ENCODE measurements at places on chromosomes 1 and 21. TPM values are rescaled to one million over a fixed set of nuclear protein-coding genes. Genes with fewer than 3 reads are reported as not detected.

Gene GPR52
- total RNA-seq: 0.43 TPM

Gene CCDC190
- 0.14 TPM for total RNA-seq

Gene FLG
- total RNA-seq: 0.02 TPM

Gene KCNT2
- total RNA-seq: 4.1 TPM

Gene YTHDF2
- total RNA-seq: 93.9 TPM

Gene CDK11A
- 47.0 TPM for total RNA-seq

Gene GPR37L1
- total RNA-seq: 0.24 TPM

DNA sequence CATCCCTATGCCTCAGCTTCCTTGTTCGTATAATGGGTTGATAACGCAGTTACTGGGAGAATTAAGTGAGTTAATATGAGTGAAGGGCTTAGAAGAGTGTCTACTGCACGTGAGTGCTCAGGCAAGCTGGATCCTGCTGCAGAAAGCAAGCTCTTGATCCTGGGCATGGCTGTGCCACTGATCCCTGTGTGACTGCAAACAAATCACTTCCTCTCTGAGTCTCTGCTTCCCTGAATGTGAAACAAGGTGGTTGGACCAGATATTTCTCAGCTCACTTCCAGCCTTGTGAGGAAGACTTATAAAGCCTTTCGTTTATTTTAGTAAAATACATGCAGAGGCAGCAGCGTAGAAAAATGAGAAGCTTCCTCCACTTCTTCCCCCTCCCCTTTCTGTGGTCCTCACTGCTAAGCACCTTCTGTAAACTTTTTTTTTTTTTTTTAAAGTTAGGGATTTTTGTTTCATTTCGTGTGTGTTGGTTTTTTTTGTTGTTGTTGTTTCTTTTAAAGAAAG lies 13.8 kb downstream of the PSEN2 start:
- H3K4me3 ChIP-seq: no peak overlapping the region
- H3K27me3 ChIP-seq: no peaks in the 10 kb centered on the region
- H3K4me1 ChIP-seq: peaks cover 22% of the 10 kb centered on the region
- DNase-seq: no peak
- no peak overlapping the region for H3K27ac ChIP-seq
- peaks cover 10% of the 10 kb centered on the region for H3K36me3 ChIP-seq

- H3K27ac ChIP-seq: no peak overlapping the region
- no peak overlapping the region for H3K4me3 ChIP-seq
- no peaks in the 10 kb centered on the region for H3K27me3 ChIP-seq
- no peak for DNase-seq
- no peaks in the 10 kb centered on the region for H3K36me3 ChIP-seq
These were observed 6.6 kb upstream of the MED18 start for GRCh38 chr1:28322194-28322593.

- H3K4me3 ChIP-seq: no peak overlapping the region
- no peaks in the 10 kb centered on the region for H3K36me3 ChIP-seq
- no peak for DNase-seq
- H3K27me3 ChIP-seq: peaks cover 4% of the 10 kb centered on the region
- H3K27ac ChIP-seq: no peak overlapping the region
These were observed 213.8 kb downstream of the PLA2G4A start for GRCh38 chr1:187042538-187042937.

GRCh38 chr1:27666791-27667254 lies 5.2 kb downstream of the IFI6 start:
- H3K4me1 ChIP-seq: peaks cover 26% of the 10 kb centered on the region
- H3K27ac ChIP-seq: no peak overlapping the region
- H3K4me3 ChIP-seq: no peak overlapping the region
- H3K36me3 ChIP-seq: no peaks in the 10 kb centered on the region

DNA sequence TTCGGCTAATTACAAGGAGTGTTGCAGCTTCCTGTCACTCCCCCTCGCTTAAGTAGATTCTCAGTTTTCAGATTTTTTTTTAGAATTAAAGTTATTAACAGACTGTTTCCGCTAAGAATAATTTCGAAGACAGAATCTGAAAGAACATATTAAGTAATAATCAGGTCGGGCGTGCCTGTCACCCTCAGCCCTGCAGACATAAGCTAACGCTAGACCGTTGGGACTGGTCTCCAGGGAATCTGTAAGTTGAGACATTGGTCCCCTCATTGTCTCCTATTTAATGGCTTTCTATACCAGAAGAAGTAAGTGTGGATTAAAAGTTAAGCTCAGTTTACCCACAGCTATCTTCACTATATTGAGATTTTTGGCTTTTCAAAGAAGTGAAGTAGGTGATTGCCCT lies 14.5 kb downstream of the NMNAT1 start:
- no peaks in the 10 kb centered on the region for H3K4me1 ChIP-seq
- no peak overlapping the region for H3K27ac ChIP-seq
- no peaks in the 10 kb centered on the region for H3K36me3 ChIP-seq

DNA sequence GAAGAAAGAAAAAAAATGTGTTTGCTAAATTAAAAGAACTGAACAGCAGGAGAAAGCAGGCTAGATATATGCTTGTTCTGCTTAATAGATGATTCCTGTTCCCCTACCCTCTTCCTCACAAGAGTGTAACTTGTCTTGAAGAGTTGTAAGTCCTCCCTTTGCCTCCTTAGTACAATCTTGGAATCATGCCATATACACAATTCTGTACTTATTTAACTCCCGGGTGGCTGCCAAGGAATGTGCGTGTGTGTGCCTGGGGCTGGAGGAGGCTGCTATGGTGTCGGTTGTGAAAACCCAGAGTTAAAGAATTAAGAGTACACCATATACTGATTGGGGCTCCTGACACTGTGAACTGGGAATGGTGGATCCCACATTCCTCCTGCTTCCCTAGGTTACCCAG lies 194.2 kb downstream of the SIPA1L2 start:
- no peak for DNase-seq
- H3K27ac ChIP-seq: peak overlapping the region; percentile 17
- peak overlapping the region; percentile 33 for H3K4me3 ChIP-seq
- peaks cover 50% of the 10 kb centered on the region for H3K4me1 ChIP-seq
- no peaks in the 10 kb centered on the region for H3K27me3 ChIP-seq
- H3K36me3 ChIP-seq: peaks cover 68% of the 10 kb centered on the region

- H3K27me3 ChIP-seq: peaks cover 3% of the 10 kb centered on the region
- peaks cover 16% of the 10 kb centered on the region for H3K4me1 ChIP-seq
- H3K4me3 ChIP-seq: no peak overlapping the region
- H3K27ac ChIP-seq: no peak overlapping the region
- DNase-seq: no peak
These were observed 25.4 kb upstream of the NPL start for GRCh38 chr1:182764029-182764727.

GRCh38 chr1:47184822-47185677 lies 4.8 kb downstream of the PDZK1IP1 start:
- no peaks in the 10 kb centered on the region for H3K36me3 ChIP-seq
- H3K4me1 ChIP-seq: no peaks in the 10 kb centered on the region
- peak; percentile 55 for DNase-seq
- no peak overlapping the region for H3K27ac ChIP-seq
- no peak overlapping the region for H3K4me3 ChIP-seq
- peaks cover 27% of the 10 kb centered on the region for H3K27me3 ChIP-seq

DNA sequence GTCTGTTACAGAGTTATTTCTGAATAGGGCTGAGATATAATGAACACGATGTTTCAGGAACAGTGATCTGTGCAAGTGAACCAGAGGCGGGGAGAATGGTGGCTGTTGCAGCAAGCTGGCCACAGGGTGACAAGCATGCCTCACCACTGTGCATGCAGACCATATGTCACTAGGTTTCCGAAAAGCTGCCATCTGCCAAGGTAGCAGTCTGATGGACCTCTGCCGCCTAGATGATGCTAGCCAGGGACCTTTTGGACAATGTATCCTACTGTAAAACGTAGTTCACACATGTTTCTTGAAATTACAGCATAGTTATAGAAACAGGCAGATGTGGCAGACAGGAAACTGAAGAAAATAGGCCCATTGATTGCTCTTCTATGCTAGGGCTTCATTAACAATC lies 204.2 kb upstream of the RRP15 start:
- no peaks in the 10 kb centered on the region for H3K36me3 ChIP-seq
- no peak overlapping the region for H3K4me3 ChIP-seq
- peaks cover 9% of the 10 kb centered on the region for H3K4me1 ChIP-seq
- no peak overlapping the region for H3K27ac ChIP-seq

GRCh38 chr1:193418745-193419058 lies 232.3 kb upstream of the B3GALT2 start:
- H3K27ac ChIP-seq: no peak overlapping the region
- no peak overlapping the region for H3K4me3 ChIP-seq
- no peaks in the 10 kb centered on the region for H3K27me3 ChIP-seq

- no peaks in the 10 kb centered on the region for H3K27me3 ChIP-seq
- no peak overlapping the region for H3K4me3 ChIP-seq
- no peak overlapping the region for H3K27ac ChIP-seq
- no peaks in the 10 kb centered on the region for H3K4me1 ChIP-seq
- DNase-seq: no peak
These were observed 1646.5 kb downstream of the MRPL39 start for GRCh38 chr21:23960769-23961168.

DNA sequence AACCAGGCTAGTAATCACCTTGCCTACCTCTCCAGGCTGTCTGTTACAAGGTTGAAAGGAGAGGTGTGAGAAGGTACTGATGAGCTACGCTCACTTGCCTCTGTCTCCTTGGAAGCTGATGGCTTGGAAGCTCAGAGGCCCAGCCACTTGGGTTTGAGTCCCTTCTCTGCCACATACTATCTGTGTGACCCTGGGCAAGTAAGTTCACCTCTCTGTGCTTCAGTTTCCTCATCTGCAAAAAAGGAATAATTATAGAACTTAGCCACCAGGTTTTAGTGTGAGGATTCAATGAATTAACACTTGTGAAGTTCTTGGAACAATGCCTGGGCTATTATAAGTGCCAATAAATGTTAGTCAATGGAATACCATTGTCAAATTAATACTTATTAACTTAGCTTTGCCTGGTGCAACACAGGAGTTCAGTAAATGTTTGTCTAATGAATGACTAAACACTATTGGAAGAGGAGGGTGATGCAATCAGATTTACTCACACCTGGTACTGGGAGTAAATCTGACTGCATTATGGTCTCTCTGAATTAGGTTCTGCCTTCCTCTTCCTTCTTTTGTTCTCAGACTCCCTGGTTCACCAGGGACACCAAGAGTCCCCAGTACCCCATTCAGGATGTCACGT lies 55.5 kb downstream of the TRABD2B start:
- peaks cover 26% of the 10 kb centered on the region for H3K27me3 ChIP-seq
- peaks cover 9% of the 10 kb centered on the region for H3K4me1 ChIP-seq

DNA sequence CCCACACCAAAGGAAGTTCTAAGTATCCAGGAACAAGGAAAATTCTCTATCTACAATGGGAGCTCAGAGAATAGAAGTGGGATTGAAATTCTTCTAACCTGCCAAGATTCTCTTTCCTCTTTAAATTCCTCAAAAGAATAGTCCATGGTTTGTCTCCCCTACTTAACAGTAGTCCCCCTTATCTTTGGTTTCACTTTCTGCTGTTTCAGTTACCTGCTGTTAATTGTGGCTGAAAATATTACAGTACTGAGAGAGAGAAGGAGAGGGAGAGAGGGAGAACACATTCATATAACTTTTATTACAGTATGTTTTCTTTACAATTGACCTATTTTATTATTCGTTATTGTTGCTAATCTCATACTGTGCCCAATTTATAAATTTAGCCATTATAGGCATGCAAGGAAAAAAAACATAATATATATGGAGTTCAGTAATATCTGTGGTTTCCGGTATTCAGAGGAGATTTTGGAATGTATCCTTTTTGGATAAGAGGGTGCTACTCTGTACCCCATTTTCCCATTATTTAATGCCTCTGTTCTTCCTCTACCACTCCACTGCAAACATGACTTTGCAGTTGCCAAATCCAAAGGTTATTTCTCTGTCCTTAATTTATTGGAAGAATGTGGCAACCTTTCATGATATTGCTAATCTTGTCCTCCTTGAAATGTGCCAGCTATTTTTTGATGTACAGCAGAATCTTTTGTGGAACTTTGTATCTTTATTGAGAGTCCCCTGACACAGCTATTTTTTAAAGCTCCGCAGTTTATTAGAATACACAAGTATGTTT lies 68.0 kb downstream of the USP25 start:
- DNase-seq: no peak
- no peak overlapping the region for H3K27ac ChIP-seq
- H3K36me3 ChIP-seq: peaks cover 37% of the 10 kb centered on the region
- no peaks in the 10 kb centered on the region for H3K27me3 ChIP-seq

- no peak overlapping the region for H3K4me3 ChIP-seq
- no peak overlapping the region for H3K27ac ChIP-seq
- DNase-seq: no peak
- H3K27me3 ChIP-seq: no peaks in the 10 kb centered on the region
- peaks cover 10% of the 10 kb centered on the region for H3K4me1 ChIP-seq
These were observed 27.3 kb downstream of the TMEM200B start for GRCh38 chr1:29096231-29096886.

DNA sequence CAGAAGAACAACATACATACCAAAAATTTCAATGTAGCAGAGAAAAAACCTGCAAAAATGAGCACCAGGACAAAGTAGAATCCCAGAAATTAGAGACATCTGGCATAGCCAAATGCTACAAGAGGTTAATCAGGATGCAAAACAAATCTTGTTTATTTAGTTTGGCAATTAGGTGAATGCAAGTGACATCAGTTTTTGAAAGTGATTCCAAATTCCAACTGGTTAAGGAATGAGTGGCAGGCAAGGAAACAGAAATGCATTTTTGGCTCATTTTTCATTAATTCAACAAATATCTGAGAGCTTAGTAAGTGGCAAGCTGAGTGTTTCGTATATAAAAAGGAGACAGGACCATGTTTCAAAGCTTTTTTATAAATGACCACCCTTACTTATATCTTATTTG lies 21.3 kb downstream of the SCAF4 start:
- no peak overlapping the region for H3K4me3 ChIP-seq
- no peak for DNase-seq
- H3K27me3 ChIP-seq: no peaks in the 10 kb centered on the region
- H3K4me1 ChIP-seq: peaks cover 38% of the 10 kb centered on the region

- no peaks in the 10 kb centered on the region for H3K27me3 ChIP-seq
- no peak overlapping the region for H3K4me3 ChIP-seq
- H3K27ac ChIP-seq: no peak overlapping the region
- H3K4me1 ChIP-seq: no peaks in the 10 kb centered on the region
- DNase-seq: peak; percentile 83
These were observed 77.0 kb downstream of the MORN1 start for GRCh38 chr1:2314273-2314802.

GRCh38 chr1:25780318-25781129 lies 19.5 kb upstream of the SELENON start:
- H3K27me3 ChIP-seq: no peaks in the 10 kb centered on the region
- H3K27ac ChIP-seq: peak overlapping the region; percentile 9
- peak overlapping the region; percentile 47 for H3K4me3 ChIP-seq
- no peaks in the 10 kb centered on the region for H3K36me3 ChIP-seq
- H3K4me1 ChIP-seq: peaks cover 46% of the 10 kb centered on the region
- DNase-seq: no peak

DNA sequence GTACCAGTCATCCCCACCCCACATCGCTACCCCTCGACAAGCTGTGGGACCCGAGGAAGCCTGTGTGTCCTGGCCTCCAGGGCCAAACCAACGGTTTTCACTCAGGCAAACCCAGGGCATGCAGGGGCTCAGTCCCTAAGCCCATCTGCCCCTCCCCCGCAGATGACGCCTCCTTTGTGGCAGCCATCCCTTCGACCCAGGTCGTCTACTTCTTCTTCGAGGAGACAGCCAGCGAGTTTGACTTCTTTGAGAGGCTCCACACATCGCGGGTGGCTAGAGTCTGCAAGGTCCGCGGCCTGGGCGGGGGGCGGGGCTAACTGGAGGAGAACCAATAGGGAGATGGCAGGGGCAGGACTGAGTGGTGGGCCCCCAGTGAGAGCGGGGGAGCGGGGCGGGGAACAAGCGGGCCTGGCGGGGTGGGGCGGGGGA lies 7.4 kb downstream of the SEMA4A start:
- peak overlapping the region; percentile 77 for H3K4me3 ChIP-seq
- no peak overlapping the region for H3K27ac ChIP-seq
- H3K27me3 ChIP-seq: no peaks in the 10 kb centered on the region
- DNase-seq: peak; percentile 80
- peaks cover 7% of the 10 kb centered on the region for H3K4me1 ChIP-seq

GRCh38 chr1:102252731-102253505 lies 256.2 kb upstream of the OLFM3 start:
- DNase-seq: no peak
- H3K27me3 ChIP-seq: peaks cover 3% of the 10 kb centered on the region
- H3K4me3 ChIP-seq: no peak overlapping the region
- H3K4me1 ChIP-seq: no peaks in the 10 kb centered on the region
- H3K27ac ChIP-seq: no peak overlapping the region
